ENCODE measurements at places on chromosomes 7 and 10.

DNA sequence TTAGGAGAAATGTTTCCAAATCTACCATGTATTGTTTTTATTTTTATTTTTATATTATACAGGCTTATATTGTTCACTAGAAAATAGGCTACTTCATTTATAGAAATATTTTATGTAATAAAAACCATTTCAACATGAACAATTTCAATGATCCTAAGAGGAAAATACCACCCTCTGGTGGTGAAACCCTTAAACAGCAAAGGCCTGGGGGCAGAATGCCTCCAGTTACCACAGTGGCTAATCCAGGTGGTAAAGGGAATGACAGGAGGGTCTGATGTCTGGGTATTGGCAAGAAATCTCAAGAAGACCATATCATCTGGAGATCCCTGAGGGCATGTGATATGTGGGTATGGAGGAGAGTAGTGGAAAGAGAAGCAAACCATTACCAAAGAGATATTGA, 19.3 kb downstream of the MACC1 start:
- no peak for DNase-seq

- DNase-seq, result no peak
These were observed 5.0 kb downstream of the ZYX start for GRCh38 chr7:143385891-143386781.

- DNase-seq, result no peak
These were observed 367.7 kb upstream of the SEMA3D start for GRCh38 chr7:85554236-85555178.

DNA sequence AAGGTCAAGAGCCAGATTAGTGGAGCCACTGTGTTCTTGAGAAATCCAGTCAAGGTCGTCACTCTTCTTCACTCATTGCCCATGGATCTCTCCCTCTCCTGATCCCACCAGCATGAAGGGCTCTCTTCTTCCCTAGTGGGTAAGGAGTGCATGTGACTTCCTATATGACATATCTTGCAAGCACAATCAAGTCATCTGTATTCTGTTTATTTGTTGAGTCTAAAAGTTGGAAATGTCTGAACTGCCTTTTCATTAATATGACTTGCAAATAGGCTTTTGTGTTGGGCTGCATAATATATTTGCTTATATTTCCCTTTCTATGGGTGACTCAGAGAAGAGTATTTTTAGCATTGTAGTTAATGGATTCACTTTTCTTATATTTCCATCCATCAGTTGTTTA, 313.7 kb upstream of the KMT2E start:
- DNase-seq, result no peak

GRCh38 chr7:47771336-47771989, 176.8 kb downstream of the PKD1L1 start:
- no peak for DNase-seq

DNA sequence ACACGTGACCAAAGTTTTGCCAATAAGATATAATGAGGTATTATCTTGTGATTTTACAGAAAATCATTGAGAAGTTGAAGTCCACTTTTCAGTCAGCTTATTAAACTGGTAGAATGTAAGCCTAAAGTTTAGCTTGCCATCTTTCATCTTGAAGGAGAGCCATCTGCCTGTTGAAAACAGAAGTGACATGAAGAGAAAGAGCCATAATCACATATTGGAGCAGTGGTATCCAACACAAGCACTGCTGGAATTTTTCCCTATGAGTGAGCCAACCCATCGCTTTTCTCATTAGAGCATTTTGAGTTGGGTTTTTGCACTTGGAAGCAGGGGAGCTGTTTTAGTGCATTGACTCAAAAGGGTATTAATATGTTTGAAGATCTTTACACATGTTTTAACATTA, 117.6 kb upstream of the FERD3L start:
- no peak for DNase-seq

DNA sequence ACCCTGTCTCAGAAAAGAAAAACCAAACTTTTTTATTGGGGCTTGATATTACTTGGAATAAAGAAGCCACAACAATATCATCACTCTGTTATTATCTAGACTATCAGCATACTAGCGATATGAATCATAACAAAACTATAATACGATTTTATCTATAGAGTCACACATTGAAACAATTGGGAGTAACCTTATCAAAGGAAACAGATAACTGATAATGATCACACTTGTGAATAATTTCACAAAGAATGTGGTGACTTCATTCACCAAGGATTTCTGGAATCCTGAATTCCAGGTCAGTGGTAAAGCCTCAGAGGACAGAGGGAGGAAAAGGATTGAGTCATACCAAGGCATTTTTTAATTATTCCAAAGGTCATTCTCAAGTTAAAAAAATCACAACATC, 32.1 kb upstream of the NMT2 start:
- DNase-seq, result no peak

- no peak for DNase-seq
These were observed 88.0 kb upstream of the TNS3 start for GRCh38 chr7:47669901-47670384.

GRCh38 chr7:2173189-2173827, 59.4 kb downstream of the MAD1L1 start:
- DNase-seq, result no peak

GRCh38 chr7:135980665-135981180, 3.6 kb upstream of the MTPN start:
- DNase-seq, result peak; percentile 19

DNA sequence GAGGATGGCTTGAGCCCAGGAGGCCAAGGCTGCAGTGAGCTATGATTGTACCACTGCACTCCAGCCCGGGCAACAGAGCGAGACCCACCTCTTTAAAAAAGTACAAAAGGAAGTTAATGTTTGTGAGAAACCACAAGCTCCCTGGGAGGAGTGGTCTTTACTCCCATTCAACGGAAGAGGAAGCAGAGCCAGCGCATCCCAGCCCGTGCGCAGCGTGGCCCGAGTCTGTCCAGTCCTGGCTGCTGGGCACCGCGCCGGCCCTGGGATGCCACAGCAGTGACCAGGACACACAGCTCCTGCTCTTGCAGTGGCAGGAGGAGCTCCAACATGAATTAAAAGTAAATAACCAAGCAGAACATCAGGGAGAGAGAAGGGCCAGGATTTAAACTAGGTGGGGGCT, 68.4 kb downstream of the ELFN1 start:
- DNase-seq, result no peak

DNA sequence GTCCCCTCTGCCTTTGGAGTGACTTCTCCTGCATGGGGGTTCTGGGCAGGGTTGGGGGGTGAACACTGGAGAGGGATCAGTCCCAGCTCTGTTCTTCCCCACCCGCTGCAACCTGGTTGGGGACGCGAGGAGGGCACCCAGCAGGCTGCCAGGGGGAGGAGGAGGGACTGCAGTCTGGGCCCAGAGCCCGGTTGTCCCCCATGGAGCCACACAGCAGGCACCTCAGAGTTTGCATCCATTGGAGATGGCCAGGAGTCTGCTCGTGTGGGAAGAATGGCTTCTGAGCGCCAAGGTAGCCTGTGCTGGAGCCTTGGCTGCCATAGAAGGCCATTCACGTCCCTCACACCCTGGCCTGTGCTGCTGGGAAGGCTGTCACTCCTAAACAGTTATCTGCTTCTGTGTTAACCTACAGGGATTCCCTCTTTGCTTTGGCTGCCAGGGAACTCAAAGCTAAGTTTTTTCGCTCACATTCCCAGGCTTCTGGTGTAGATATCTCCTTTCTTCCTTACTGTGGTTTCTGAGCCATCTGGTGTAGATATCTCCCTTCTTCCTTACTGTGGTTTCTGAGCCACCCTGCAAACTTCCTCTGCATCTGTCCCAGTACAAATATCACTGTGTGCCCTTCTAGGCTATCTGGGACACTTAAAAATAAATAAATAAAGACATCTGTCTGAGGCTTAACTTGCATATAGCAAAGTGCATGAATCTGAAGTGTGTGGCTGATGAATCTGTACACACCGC, 133.7 kb downstream of the LHPP start:
- no peak for DNase-seq

DNA sequence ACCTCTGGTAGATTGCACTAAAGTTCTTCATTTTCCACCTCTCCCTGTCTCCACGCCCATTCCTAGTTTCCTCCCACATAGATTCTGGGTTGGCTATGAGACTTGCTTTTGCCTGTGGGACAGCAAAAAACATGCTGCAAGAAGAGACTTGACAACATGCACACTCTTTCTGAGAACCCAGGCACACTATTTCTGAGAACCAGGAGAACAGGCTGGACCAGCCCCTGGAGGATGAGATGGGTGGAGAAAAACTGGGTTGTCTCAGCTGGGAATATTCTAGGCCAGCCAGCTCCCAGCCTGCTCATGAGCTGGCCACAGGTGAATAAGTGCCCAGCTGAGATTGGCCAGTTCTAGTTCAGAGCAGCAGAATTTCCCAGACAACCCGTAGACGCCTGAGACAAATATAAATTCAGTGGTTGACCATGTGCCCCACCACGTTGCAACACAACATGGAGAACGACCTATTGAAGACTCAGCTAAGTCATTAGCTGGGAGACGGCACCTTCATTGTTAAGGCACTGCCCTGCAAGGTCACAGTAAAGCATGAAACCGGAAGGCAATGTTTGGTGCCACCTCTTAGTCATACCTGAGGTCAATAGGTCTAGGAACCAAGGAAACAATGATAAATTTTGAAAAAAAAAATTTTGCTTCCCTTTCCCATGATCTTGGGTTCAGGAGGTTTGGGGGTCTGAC, 92.7 kb upstream of the AKR1E2 start:
- DNase-seq, result no peak

DNA sequence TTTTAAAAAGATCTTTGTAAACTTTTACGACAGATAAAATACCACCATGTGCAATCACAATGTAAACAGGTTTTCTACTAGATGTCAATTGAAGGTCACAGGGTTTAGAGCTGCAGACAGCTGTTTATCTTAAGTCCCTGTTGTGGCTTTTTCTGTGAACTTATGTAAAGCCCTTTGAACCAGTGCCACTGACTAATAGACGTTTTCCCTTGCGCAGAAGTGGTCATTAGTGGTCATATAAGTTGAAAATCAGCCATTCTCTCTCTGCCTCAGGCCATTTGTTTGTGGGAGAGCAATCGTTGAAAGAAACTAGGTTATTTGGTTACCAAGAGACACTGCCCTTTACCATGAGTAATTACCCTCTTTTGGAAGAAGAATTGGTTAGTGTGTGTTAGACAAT, 23.9 kb downstream of the CACNB2 start:
- DNase-seq, result no peak

DNA sequence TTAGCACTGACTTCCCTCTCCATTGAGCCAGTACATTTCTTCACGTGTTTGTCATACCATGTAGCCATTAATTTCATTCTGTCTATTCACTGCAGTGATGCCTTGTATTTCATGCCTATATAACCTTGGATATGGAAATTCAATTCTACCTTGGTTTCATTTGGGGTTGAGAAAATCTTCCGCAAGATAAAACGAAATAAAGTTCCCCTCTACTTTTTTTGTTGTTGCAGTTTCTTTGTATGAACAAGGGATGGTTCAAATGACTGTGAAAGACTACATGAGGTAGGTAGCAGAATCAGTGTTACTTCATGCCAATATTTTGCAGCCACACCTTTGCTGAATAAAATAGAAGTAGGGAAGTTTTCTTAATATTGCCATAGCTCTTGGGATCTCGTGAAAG, 55.6 kb downstream of the ITPRID1 start:
- DNase-seq, result no peak

GRCh38 chr10:43377424-43377883, 6.0 kb downstream of the FXYD4 start:
- DNase-seq, result no peak

GRCh38 chr7:142375710-142376313, 118.0 kb upstream of the PRSS58 start:
- no peak for DNase-seq

- DNase-seq, result no peak
These were observed 610 bp downstream of the AVPI1 start for GRCh38 chr10:97686301-97686961.

DNA sequence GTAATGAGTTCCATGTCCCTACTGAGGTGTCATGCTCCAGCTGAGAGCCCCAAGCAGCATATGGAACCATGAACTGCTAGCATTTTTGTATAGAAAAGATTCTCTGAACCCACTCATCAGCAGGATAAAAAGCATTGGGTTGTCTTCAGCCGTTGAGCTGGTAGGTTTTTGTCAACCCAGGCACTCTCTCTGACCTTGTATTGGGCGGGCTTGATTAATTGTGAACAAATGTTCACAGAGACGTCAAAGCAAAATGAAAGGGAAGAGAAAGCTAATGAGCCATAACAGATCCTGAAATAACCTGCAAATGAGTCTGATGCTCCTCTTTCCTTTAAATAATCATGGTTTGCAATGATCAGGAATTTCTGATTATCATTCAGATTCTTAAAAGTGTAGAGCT, 924.7 kb upstream of the CELF2 start:
- no peak for DNase-seq

DNA sequence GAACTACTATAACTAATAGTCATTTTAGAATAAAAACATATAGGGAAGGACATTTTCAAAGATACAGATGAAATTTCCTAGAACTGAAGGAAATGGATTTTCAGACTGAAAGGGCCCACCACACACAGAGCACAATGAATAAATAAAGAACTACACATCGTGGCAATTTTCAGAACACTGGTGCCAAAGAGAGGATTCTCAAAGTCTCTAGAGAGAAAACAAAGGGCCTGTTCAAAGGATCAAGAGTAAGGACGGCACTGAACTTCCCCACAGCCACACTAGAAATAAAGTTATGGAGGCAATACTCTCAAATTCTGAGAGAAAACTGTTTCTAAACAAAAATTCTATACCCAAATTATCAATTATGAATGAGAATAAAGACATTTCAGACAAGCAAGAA, 21.9 kb downstream of the NAPEPLD start:
- DNase-seq, result no peak

DNA sequence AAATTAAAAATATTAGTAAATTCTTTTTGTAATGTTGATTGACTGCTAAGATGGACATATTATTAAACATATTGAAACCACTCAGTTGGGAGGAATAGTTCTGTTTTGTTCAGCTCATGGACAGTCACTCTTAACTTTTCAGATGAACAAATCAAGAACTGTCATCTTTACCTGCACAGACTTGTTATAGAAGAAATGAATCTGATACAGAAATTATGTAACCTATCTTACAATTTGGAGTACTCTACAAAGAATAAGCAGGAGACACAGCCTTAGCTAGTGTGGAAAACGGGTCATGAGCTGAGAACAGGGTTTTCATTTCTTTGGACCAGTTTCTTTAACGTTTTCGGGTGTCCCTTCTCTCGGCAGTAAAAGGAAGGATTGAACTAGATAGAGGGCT, 1.2 kb upstream of the ANLN start:
- no peak for DNase-seq

- DNase-seq, result no peak
These were observed at the start of gene SFRP5 for GRCh38 chr10:97771913-97772823. Gene SFRP5, minus strand, starts transcription at chr10:97771999. Its CDS starts 166 bp downstream, at chr10:97771833.

- no peak for DNase-seq
These were observed 108.0 kb downstream of the TWIST1 start for GRCh38 chr7:19009241-19009935.

DNA sequence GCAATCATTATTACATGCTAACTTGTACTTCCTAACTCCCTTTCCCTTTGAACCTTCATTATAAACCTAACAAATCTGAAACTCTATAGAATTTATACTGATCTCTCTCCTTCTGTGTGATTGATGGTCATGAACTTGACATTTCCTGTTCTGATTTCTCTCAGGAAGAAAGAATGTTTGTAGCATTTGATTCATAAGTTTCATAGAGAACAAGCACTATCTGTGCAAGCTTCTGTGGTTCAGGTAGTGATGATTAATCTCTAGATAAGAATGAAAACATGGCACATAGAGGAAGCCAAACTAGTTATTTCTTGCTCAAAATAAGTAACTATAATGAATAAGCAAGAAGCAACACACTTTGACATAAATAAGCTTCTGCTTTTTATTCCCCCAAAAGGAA, 34.2 kb downstream of the TFPI2 start:
- DNase-seq, result no peak

GRCh38 chr10:3652886-3653285, 132.1 kb downstream of the KLF6 start:
- DNase-seq, result no peak
